ENCODE measurements at places on chromosomes 2 and 18.

- no peak for DNase-seq
These were observed 74.1 kb upstream of the EHBP1 start for GRCh38 chr2:62631160-62632085.

DNA sequence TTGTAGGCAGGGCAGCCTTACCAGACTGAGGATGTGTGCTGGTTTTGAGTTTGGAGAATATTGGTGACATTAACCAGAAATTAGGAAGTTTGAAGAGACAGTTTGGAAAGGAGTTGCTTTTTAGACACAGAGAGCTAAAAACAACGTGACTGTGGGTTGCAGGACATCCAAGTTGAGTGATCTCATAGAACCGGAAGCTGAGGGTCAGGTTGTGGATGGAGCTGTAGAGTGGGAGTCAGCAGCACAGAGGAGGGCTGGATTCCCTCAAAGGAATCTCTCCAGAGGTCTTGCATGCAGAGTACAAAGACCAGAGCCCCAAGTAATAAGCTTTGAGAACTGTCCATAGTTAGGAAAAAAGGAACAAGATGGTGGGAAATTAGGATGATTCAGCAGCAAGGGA is 9.3 kb downstream of the MAPRE3 start:
- DNase-seq, result no peak

DNA sequence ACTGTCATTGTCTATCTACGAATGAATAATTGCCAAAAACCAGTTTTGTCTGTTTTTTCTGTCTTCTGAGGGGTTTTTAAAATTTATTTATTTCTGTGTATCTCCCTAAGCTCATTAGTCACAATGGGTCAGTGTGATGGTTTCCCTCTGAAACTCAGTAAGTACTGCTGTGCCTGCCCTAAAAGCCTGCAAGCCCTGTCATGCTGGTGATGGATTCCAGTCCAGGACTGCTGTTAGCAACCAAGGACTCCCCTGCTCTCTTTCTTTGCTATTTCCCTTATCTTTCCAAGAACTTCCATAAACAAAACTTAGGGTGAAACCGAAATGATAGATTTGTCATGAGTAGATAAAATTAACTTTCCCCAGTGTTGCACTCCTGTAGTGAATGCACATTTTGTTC is 11.8 kb upstream of the DSG2 start:
- DNase-seq, result no peak

DNA sequence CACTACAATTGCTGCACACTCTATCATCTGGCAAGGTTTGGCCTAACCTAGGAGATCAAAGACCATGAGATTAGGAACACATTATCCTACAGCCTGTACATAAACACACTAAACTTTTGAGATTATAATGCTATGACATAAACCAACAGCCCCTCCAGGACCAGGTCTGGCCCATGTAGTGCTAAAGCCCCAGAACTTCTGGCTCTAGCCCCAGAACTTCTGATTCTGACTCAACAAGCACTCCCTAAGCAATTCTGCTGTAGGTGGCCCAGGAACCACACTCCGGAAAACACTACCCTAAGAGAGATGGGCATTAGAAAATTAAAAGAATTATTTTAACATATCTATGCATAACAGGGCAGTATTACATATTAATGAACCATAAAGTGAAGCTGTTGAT is 369.5 kb upstream of the LYPD1 start:
- DNase-seq, result no peak

DNA sequence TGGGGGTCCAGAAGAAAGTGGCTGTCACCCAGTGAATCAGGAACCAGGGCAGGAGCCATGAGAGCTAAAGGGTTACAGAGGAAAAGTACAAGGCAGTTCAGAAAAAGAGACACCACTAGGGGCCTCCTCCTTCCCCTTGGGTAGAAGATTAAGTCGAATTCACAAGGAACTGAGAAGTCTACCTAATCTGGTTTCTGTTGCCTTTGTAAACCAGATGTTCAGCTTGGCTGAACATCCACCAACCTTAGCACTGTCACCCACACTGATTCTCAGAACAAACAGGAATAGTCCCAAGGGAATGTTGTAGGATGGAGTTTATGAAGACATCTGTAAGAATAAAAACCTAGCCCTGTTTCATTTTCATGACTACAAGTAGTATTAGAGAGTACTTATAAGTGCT is 90.4 kb upstream of the NOSTRIN start:
- no peak for DNase-seq

DNA sequence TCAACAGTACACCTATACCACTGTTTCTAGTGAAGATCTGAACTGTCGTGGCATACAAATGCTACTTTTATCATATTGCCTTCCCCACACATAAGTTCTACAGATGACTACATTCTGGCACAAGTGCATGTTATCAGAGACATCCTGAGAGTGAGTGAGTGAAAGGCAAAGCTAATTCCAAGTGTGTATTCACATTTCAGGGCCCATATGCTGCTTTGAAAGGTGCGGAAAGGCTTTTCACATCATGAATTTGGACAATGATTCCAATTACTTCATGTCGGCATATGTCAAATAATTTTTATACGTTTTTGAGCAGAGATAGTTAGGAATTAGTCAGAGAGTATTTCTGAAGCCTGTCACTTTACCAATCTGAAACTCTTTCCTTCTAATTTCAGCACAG is 101.7 kb downstream of the GAREM1 start:
- no peak for DNase-seq

DNA sequence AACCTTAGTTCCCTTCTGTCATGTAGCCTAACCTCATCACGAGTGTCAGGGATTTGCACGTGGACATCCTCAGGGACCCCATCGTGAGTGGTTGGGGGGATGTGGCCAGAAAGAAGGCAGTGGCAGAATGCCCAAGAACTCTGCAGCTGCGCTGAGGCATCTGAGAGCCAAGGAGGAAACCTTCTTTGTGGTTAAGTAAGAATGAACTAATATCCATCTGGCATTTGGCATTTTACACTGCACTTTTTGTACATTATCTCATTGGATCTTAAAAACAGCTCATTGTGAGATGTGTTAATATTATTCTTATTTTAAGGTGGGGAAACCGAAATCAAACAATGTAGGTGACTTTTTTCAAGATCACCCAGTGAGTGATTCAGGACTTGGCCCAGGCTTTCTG is 32.6 kb upstream of the APCDD1 start:
- DNase-seq, result no peak

GRCh38 chr2:208415255-208415654 is 8.7 kb downstream of the PTH2R start:
- no peak for DNase-seq

Data from activated CD4-positive, alpha-beta T cell treated with anti-CD3 and anti-CD28 coated beads, Interleukin-2, amount 50 U/mL, for 4 hours (primary cell).